Stimulated activated naive CD8-positive, alpha-beta T cell treated with anti-CD3 and anti-CD28 coated beads, Interleukin-15, Interleukin-2, amounts not matched to agents 100 U/mL and 50 U/mL, for 24 hours (primary cell): ENCODE measurements at places on chromosomes 1 and 21.

- DNase-seq = no peak
These were observed 3.1 kb upstream of the EGLN1 start for GRCh38 chr1:231424950-231425805.

DNA sequence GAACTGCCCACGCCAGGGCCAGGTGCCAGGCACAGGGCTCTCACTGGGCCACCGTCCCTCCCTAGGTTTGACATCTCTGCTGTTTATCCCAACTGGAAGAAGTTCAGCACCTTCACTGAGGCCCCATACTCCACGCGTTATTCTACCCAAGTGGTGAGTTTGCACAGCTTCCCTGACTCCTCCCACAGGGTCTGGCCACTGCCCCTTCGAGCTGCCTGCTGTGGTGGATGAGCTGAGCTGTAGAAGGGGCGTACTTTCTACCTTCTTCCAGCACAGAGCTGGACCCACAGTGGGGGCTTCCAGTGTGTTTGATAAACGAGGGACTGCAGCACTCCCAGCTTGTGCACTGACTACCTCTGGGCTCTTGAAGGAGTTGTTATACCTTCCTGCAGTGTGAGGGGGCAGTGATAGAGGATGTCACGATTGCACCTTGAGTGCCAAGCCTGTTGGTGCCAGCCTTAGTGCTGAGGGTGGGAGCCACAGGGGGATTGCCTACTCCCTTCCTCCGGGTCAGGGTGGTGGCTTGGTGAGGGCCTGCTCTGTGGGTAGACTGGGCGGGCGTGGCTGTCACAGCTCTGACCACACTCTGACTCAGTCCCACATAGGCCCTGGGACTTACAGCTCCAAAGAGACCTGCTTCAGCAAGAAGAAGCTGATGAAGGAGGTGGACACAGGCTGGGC, 5.9 kb upstream of the TTC22 start:
- DNase-seq = peak; percentile 38

- DNase-seq = no peak
These were observed 136.1 kb downstream of the GPATCH2 start for GRCh38 chr1:217494767-217495166.

DNA sequence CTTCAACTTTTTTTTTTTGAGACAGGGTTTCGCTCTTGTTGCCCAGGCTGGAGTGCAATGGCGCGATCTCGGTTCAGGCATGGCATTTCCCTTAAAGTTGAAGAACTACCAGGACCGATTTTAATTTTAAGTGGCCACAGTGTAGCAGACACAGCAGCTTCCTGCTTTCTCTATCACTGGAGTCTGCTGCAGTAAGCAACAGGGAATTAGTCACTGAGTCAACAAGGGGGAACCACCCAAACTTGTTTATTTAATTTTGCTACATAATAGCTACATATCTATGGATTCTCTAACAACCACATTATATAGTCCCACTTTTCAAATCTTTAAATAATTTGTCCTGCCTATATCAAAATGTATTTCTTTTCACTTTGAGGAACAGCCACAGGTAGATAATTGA, 12.5 kb upstream of the TNNI3K start:
- DNase-seq = no peak

DNA sequence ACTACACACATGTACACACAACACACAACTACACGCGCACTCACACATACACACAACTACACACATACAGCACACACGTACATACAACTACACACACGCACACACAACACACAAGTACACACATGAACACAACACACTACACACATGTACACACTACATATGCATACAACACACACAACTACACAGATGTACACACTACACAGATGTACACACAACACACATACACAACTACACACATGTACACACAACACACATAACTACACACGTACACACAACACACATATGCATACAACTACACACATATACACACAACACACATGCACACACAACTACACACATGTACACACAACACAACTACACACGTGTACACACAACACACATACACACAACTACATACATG, 318.6 kb downstream of the CAMTA1 start:
- no peak for DNase-seq
